Prostate gland (tissue), 2 donors: ENCODE measurements at places on chromosomes 4 and X.

DNA sequence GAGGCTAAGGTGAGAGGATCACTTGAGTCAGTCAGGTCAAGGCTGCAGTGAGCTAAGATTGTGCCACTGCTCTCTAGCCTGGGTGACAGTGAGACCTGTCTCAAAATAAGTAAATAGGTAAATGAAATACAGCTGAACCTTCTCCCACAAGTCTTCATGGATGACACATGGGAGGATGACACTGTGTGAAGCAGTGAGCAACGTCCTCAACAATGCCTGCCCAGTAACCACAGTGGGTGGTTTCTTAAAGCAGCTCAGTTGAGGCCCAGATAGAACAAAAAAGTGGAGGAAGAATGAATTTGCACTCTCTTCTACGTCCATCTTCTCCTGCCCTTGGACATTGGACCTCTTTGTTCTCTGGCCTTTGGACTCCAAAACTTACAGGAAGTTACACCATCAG, 52.7 kb downstream of the MSX1 start:
- no peak for DNase-seq

GRCh38 chr4:43754566-43754965, 694.0 kb downstream of the KCTD8 start:
- DNase-seq = no peak

DNA sequence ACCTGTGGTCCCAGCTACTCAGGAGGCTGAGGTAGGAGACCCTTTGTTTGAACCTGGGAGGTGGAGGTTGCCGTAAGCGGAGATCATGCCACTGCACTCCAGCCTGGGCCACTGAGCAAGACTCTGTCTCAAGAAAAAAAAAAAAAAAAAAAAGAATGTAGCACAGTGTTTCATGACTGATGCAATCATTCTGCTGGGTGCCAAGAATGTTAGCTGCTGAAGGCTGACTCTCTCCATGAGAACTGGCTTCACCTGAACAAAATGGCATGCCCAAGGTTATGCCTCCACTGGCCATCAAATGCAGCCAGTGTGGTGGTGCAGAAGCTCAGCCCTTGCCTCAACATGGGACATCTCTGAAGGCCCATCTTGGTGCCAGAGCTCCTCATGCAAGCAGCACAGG, 412.1 kb downstream of the ADAM29 start:
- DNase-seq = no peak

GRCh38 chr4:183405303-183405702, 39.1 kb upstream of the CDKN2AIP start:
- no peak for DNase-seq

DNA sequence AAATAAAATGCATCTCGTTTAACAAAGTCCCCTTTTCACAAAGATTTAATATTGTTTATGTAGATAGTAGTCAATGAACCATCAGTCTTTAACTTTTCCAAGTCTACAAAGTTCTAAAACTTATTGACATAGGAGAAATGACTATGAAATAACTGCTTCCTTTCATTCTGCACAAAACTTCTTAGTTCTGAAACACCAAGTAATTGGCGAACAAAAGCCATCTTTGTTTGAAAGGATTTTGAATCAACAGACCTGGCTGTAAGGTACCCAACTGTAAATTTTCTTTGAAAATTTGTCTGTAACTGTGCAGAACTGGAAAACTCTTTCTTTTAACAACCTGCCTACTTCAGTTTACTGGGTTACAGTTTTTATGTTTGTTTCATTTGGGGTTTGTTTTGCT, 25.9 kb downstream of the LEF1 start:
- no peak for DNase-seq

- DNase-seq = no peak
Measured at GRCh38 chrX:41302370-41302769, 31.6 kb upstream of the DDX3X start.

DNA sequence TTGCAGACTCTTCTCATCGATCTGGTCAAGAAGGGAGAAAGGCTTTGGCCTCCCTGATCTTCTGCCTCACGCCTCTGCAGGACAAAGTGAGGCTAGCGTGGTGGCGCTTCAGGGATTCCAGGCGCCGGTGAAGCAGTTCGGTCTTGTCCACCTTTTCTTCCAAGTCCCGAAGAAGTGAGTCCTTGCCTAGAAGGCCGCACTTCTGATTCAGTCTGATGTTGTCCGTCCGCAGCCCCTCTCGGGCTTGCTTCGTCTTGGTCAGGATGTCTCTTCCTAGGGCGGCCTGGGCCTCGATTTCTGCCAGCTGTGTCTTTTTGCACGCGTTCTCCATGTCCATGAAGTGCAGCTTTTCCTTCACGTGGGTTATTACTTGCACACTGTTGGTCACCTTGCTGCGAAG, 1.9 kb upstream of the TADA2B start:
- DNase-seq = no peak

- DNase-seq = no peak
Measured at GRCh38 chrX:118182025-118182424, 65.4 kb upstream of the KLHL13 start.

GRCh38 chr4:94126669-94127068, 81.0 kb upstream of the SMARCAD1 start:
- DNase-seq = no peak

DNA sequence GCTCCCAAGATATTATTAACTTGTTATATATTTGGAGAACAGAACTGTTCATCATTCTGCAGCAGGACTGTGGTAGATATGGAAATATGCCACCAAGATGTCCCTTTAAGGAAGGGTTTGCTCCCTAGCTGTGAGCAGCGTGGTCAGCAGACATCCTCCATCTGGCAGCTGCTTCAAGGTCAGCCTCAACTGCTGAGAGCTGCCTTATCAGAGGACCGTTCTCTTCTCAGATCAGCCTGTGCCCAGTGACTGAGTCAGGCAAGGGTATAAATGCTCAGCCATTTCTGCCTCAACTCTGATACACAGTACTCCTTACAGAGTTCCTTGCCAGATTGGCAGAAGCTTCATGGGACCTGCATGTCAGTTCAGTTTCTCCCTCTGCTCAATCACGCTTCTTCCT, 63.4 kb upstream of the MAGEB2 start:
- DNase-seq = no peak

DNA sequence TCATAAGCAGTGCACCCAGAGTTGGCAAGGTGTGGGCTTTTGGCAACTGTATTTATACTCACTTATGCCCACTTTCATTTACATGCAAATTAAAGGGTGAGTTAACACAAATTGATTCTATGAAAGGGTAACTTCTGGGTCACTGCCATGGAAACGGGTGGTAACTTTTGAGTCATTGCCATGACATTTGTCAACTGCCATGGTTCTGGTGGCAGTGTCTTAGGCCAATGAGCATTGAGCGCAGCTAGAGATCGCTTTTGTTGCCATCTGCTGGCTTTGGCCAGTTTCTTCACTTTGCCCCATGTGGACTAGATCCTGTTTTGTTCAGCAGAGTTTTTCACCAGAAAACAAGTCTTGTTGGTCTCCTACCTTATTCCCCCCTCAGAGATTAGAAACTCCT, 170.8 kb upstream of the NUDT6 start:
- DNase-seq = no peak

GRCh38 chr4:85448906-85449890, 25.8 kb upstream of the ARHGAP24 start:
- no peak for DNase-seq
